AG08396 (cell line): ENCODE measurements at places on chromosomes 5 and 9.

- DNase-seq: peak; percentile 36
Measured at GRCh38 chr5:58184910-58185309, 275.0 kb downstream of the PLK2 start.

GRCh38 chr5:93924628-93925027 is 183.2 kb upstream of the POU5F2 start:
- DNase-seq: no peak

GRCh38 chr9:136218271-136218670 is 13.3 kb upstream of the LHX3 start:
- DNase-seq: no peak

GRCh38 chr9:76218117-76218885 is 175.9 kb downstream of the RFK start:
- no peak for DNase-seq

- no peak for DNase-seq
Measured at GRCh38 chr5:137828180-137828579, 39.5 kb upstream of the MYOT start.

DNA sequence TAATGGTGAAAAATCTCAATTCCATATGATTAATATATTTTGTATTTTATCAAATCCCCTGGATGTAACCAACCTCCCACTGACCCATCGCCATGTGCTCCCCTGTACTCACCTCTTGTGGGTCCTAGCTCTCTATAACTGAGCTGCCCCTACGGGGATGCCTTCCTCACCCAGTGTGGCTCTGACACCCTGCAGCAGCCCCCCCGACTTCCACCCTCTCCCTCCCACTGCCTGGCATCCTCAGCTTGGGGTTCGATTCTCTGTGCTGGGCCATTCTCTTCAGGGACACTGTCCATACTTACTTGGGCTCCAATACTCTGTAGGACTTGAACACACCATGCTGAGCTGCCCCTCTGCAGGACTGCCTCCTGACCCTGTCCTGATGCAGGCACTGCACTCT is 87.1 kb downstream of the PJA2 start:
- no peak for DNase-seq

DNA sequence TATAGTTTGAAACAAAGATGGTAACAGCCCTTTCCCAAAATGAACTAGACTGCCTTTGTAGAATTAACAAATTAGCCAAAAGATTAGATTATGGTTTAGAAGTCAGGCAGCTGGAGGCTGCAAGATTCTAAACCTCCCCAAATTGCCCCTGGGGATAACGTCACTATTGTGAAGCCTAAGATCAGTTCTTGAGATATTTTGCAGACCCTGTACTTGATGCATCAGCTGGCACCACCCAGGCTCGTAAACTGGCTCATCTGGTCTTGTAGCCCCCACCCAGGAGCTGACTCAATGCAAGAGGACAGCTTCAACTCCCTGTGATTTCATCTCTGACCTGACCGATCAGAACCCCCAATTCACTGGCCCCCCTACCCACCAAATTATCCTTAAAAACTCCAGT is 4.2 kb upstream of the SOWAHA start:
- DNase-seq: no peak

- no peak for DNase-seq
Measured at GRCh38 chr5:112779531-112779930, 41.8 kb downstream of the APC start.
